Right kidney (tissue), 9 donors: ENCODE measurements at places on chromosomes 5 and 9.

DNA sequence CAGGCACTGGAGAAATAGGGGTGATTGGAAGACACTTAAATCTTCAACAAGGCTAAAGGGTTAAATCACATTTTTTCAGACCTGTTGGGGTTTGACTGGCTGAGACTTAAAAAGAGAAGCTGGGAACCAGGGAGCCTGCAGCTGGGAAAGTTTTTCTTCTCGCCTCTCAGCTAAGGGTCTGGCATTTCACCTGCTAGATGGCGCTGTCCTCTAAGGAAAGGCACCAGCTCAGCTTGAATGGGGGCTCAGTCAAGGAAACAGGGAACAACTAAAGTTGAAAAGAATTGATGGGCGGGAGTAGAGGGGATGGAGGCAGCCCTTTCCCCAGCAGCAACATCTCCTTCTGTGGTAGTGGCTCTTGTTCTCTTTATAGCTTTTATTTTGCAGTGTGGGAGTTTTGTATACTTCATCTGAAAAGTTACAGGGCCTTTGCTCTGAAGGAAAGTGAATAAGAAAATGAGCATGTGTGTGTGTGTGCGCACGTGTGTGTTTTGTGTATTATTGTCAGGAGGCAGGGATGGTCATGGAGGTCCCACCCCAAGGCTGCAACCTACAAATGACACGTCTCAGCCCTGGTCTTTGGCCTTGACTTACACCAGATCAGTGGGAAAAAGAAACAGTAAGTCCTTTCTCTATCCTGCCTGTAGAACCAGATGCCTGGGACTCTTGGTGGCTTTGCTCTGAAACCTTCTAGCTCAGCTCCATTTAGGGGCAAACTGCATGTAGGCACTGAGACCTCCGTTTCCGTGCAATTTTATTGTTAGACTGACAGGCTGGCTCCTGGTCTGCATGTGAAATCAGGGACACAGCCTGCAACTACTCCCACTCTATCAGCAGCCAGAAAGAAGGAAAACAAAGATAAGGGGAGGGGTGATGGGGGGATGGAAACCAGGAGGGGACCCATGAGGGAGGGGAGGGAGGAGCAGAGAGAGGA lies 316.2 kb upstream of the CLINT1 start:
- peak; percentile 70 for DNase-seq

GRCh38 chr9:17021387-17021970 lies 113.4 kb upstream of the CNTLN start:
- DNase-seq, result no peak

DNA sequence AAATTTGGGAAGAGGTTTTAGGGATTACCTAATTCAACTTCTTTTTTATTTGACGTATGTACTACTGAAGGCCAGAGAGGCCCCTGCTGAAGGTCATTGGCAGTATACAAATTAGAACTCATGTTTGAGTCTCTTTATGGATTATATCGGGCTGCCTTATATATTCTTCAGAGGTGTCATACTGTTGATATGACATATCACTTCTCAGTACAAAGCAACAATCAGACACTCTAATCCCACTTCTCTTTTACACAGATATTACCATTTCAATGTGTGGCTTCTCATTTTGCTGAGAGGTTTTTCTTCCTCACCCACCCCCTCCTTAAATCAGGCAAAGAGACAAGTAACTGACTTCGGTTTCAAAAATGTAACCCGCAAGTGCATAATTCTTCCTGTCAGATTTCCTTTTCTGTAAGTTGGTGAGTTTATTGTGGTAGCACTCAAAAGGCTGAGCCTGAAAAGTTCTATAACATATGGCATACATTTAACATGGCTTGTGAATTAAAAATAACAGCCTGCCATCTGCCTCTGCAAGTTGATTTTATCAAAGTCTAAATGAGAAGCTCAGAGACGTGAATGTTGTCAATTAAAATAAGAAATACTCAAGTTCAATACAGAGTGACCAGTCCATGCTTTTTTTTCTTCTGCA lies 163.6 kb upstream of the RORB start:
- DNase-seq, result no peak

- DNase-seq, result no peak
Observed at GRCh38 chr5:40679913-40680681, at the start of gene PTGER4. TSS of gene PTGER4 (plus strand) at chr5:40679915. CDS start at chr5:40680994, 1,079 bp downstream.

DNA sequence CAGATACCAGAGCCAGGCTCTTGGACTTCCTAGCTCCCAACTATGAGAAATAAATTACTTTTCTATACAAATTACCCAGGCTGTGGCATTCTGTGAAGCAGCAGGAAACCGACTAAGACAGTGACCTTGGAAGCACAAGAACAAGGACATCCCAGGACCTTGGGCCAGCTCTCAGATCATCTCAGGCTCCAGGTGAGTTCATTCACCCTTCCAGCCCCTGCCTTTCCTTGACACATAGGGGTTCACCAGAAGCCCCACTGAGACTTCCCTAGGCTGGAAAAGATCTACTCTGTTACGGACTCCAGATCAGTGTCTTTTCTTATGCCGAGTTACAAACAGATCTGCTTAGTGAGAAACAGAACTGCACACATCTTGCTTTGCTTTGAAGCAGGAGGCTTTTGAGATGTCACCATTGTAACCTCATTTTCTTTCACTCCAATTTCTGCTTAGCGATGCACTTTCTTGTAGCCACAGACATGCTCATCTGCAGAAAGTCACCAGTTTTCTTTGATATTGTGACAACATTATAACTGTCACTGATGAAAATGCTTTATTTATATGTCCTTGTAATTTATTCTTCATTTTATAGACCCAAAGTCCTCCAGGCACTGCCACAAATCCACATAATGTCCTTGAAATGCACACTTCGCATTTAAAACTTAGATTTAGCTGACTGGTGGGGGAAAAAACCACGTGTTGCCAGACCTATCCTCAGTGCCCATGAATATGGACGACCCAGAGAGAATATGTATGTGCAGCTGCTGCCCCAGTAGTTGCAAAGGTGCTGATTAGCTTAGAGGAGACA lies 8.1 kb downstream of the CD180 start:
- DNase-seq, result no peak

DNA sequence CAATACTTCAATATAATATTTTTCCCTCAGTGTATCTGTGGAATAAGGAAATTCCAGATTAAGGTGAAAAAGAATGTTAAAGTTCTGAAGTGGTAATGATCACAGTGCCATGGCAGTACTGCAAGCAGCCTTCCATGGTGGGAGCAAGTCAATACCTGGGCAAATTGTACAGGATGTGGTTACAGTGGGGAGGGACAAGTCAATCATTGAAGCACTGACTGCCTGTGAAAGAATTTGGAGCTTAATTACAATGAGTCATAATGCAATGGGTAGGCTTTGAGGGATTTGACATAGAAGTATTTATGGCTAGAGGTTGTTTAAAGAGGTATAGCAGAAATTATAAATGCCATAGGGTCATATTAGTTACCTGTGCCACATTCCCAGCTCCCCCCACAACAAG lies 786.5 kb upstream of the ACO1 start:
- DNase-seq, result no peak

DNA sequence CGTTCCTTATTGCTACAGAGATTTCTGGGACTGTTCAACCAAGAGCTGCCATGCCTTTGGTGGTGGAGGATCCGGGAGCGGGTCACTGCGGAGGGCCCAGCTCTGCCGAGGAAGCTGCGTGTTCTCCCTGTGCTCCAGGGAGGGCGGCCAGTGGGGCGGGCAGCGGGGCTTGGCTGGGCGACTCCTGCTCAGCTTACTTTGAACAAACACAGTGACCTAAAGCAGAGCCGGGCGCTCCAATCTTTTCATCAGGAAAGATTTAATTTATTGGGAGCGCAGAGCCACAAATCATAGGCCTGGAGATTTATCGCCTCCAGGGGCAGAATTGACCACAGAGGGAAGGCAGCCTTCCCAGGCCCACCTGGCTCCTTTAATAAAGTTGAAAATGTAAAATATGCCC lies 27.7 kb downstream of the LHX3 start:
- no peak for DNase-seq

GRCh38 chr5:62100201-62100600 lies 205.8 kb upstream of the KIF2A start:
- no peak for DNase-seq

GRCh38 chr5:156037151-156037909 lies 289.6 kb upstream of the SGCD start:
- DNase-seq, result no peak

- DNase-seq, result no peak
Observed at GRCh38 chr9:16809912-16810610, 60.4 kb downstream of the BNC2 start.

GRCh38 chr9:5438301-5439162 lies 807 bp upstream of the PLGRKT start:
- DNase-seq, result no peak

- no peak for DNase-seq
Observed at GRCh38 chr5:123645024-123645603, 133.1 kb downstream of the CSNK1G3 start.

DNA sequence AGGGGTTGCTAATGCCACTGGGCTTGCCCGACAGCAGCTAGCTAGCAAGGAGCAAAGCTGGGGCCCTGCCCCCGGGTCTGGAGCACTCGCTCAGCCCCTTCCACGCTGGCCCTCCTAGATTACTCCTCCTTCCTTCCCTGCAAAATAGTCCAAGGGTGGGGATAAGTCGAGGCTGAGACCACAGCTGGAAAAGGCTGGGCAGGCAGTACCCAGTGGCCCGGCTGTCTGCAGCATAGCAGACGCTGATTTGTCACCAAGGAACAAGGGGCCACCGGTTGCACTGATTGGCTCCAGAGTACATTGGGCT lies 73.9 kb downstream of the ADAMTS2 start:
- DNase-seq, result no peak

DNA sequence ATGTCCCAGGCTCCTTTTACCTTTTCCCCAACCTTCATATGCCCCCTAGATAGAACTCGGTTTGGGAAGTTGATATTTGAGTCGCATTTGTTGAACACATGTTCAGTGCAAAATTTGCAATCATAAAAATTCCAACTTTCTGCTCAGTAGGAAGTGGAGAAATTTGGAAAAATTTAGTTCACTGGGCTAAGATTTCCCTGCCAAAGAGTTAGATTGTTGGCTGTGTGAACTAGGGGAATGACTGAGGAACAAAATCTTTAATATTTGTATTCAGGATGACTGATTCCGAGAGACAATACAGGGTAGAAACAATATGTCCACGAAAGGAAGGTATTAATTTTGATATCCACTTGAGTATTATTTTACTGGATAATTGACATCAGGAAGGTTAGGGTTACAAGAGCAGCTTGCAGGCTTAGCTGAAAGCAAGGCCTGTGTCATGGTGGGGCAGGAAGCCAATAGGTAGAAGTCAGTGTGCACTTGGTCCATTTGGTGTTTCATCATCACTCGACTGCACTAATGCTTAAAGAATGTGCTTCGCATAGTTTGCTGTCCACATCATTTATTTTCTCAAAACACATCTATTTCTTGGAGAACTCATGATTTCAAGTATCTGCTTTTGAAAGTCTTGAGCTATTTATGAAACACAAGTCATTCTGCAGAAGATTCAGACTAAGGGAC lies 59.4 kb upstream of the GNA14 start:
- DNase-seq, result no peak
